EL (cell line): ENCODE measurements at places on chromosomes 3 and 15.

DNA sequence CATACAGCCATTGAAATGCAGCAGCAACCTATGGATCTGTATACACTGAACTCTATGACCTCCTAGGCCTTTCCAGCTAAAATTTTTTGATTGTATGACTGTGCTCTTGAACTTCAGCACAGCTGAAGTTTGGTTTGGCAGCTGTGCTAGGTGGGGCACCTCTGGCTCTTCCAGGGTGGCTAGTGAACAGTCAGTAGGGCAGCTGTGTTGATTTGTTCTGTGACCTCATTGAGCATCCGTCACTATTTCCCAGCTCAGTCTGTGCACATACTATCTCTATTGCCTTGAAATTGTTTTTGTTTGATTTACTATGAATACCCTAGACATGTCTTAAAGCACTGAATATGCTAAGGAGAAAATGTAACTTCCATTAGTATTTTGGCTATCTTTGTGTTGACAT is 363.2 kb upstream of the NAALADL2 start:
- DNase-seq: no peak

DNA sequence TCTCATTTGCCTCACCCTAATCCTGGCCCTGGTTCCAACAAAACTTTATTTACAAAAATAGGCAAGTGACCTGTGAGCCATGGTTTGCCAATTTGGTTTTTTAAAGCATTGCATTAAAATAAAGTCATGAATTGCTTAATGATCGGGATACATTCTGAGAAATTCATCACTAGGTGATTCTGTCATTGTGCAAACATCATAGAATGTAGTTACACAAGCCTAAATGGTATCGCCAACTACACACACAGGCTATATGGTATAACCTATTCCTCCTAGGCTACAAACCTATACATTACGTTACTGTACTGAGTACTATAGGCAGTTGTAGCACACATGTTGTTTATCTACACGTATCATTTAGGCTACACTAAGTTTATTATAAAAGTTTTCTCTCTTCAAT is 45.9 kb upstream of the SSR3 start:
- DNase-seq: no peak

DNA sequence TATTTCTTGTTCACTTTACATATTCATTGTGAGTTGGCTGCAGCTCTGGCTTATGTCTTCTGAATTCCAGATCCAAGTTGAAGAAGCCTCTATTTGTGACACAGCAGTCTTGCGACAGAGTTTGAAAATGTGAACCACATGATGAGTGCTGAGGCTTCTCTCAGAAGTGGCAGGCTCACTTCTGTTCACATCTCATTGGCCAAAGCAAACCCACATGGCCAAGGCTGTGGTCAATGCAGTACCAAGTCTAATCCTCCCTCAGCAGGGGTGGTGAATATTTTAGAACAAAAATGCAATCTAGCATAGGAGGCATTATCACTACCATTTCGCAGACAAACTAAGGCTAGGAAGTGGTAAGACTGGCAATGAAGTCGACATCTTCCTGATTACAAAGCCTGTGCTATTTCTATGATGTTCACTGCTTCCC is 45.2 kb downstream of the CDCP1 start:
- peak; percentile 24 for DNase-seq

DNA sequence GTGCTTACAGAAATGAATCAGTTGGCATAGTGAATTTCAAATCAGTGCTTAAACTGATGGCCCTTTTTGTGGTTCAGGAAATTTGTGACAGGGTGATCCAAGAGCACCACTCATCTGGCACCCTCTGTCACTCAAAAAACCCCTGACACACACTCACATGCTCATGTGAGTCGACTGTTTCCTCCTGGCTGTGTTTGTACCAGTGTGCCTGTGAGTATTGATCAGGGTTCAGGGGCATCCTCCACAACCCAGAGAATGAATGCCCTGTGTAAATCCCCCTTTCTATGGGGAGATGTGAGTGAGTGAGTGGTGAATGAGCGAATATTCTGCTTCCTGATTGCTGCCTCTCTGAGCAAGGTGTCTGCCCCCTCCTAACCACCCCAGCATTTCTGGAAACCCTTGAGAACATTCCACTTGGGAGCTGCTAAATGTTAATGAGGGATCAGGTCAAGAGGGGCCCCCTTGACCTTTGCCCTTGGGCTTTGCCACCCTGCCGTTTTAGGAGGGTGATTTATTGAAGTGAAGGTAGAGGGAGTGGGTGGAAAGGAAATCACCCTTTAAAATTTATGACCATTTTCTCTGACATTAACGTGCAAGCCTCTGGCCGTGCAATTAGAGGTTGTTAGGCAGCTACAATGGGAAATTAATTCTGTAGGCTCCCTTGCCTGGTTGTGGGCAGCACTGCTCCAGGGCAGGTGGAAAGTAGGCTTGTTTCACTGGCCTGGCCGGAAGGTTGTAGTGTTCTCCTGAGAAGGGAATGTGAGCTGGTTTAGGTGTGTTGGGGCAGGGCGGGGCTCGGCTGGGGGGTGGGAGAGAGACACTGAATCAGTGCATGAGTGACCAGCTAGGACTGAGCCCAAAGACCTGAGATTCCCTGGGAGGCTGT is 87.2 kb downstream of the SLCO3A1 start:
- DNase-seq: no peak

DNA sequence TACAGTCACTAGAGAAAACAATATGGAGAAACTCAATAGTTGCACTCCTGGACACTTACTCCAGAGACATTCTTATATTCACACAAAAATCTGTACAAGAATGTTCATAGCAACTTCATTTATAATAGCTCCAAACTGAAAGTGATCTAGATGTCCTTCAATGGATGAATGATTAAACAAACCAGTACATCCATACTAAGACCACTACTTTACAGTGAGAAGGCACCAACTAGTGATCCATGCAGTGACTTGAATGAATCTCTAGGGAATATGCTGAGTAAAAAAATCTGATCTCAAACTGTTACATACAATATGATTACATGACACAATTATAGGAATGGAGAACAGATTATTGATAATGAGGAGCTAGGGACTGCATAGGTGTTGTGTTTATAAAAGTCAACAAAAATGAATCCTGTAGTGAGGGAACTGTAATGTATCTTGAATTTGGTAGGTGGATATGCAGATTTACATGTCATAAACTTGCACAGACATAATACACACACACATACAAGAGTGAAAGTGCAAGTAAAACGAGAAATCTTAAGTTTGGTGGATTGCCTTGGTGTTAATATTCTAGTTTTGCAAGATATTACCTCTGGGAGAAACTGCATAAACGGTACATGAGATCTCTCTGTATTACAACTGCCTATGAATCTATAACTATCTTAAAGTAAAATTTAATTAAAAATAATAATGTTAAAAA is 85.7 kb downstream of the SPATA16 start:
- no peak for DNase-seq

DNA sequence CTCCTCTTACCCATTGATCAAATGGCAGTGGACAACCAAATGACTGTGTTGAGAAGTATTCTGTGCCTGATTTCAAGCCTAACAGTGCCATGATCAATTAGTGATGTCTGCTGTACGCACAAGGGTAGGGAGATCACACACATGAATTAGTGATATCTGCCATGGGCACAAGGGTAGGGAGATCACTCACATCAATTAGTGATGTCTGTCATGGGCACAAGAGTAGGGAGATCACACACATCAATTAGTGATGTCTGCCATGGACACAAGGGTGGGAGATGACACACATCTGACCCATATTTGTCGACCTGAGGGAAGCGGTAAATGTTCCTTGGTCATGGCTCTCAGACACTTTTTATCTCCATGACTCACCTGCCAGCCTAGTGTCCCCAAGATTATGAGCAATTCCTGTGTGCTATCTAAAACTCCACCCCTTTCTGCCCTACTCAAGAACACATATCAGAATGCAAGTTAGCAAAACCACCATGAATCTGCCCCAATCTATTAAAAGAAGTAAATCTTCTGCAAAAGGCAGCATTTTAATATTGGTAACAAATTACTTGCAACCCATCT is 165.0 kb downstream of the NTRK3 start:
- DNase-seq: no peak

DNA sequence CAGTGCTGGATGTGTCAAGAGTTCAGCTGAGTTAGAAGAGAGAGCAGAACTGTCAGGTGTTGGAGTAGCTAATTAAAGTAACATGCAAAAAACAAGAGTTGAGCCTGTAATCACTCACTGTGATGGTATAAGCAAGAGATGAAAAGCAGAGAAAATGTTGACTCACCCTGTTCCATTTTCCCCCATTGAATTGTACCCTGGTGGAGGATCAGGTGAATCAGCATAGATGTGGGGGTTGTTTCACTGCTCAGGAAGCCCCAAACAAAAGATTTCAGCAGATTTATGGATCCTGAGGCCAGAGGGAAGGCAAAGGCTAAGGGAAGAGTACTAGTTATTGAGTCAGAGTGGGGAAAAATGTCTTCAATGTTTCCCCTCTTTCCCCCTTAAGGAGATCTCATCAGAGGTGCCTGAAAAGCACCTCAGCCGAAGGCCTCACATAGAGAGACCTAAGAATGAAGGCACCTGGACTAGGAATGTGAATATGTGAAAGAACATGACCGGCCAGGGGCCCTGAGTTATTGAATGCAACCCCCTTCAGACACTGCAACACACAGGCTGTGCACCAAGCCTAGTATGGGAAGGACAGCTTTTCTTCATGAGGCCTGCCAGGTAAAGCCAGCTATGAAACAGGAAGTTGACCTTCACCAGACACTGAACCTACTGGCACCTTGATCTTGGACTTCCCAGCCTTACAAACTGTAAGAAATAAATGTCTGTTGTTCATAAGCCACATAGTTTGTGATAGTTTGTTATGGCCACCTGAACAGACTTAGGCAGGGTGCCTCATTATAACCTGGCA is 90.1 kb downstream of the TMCO5A start:
- no peak for DNase-seq

DNA sequence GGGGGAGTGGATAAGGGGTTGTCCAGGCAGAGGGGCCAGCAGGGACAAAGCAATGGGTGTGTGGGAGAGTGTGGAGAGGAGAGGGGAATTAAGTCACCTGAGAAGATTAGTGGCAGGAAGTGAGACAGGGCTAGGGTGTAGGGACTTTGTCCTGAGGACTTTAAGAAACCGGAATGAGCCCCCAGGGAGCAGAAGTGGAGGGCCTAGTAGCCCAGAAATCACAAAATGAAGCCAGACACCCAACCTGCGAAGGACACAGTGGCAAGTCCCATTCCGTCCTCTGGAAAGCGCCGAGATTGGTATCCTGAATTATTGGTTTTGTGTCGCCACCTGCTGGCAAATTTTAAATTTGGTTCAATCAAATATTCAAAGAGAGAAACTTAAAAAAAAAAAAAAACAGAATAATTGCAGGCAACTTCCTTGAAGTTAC is 78.0 kb upstream of the SLC25A36 start:
- peak; percentile 58 for DNase-seq

- peak; percentile 13 for DNase-seq
Observed at GRCh38 chr15:77186594-77187011, 115.7 kb upstream of the TSPAN3 start.

DNA sequence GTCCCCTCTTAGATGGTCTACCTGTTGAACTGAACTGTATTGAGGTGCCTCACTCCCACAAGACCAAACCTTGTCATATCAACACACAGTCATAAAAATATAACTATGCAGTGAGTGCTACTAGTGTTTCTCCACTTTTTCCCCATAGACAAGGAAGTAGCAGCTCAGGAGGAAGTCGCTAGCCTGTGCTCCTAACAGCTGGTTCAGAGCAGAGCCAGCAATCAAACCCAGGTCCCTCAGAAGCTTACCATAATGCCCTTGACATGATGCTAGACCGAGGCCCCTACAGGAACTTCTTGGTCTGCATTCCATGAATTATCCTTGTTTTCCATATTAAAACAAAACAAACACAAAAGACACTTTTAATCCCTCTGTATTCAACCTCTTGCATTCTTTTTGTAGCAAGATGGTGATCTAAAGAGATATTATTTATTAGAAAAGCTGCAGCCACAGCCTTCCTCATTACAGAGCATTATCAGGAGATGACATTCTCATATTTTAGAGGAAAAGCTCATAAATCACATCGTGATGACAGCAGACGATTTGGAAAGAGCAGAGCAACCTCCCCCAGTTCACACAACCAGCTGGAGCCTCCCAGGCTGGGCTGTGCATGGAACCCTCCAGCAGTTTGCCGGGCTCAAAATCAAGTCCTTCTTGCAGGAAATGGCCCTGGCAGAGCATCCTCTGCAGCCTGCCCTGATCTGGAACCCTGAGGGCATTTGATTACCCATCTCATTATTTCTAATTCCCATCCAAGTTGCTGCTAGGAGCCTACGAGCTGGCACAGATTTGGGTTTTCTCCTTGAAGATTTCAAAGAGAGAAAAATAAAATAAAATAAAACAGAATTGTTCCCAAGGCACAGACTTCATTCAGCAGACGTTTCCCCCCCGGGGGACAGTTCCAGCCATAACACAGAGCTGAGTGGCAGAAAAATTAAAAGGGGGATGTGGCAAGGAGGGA is 118.8 kb downstream of the SRGAP3 start:
- peak; percentile 7 for DNase-seq

DNA sequence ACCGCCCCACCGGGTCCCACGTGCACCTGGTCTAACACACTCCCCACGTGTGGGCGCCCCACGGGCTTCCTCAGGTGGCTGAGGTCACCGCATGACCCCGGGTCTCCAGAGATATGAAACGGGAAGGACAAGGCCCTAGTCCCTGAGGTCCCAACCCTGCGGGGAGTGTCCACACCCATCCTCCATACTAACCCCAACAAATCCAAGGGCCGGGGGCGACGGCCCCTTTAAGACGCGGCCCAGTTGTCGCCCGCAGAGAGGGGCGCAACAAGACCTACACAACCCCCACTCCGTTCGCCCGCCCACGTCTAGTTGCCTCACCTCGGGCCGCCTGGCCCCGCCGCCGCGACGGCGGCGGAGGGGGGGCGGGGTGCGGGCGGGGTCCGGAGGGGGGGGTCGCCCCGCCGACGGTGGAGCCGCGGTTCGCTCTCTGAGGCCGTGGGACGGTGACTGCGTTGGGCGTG is 396 bp downstream of the INO80 start:
- no peak for DNase-seq

GRCh38 chr3:123686251-123686650 is 101.4 kb upstream of the HACD2 start:
- no peak for DNase-seq

- DNase-seq: no peak
Observed at GRCh38 chr3:279325-279724, 82.8 kb downstream of the CHL1 start.

- DNase-seq: no peak
Observed at GRCh38 chr3:81497572-81498251, 263.7 kb downstream of the GBE1 start.

- no peak for DNase-seq
Observed at GRCh38 chr3:48915296-48915695, 3.3 kb upstream of the ARIH2 start.

DNA sequence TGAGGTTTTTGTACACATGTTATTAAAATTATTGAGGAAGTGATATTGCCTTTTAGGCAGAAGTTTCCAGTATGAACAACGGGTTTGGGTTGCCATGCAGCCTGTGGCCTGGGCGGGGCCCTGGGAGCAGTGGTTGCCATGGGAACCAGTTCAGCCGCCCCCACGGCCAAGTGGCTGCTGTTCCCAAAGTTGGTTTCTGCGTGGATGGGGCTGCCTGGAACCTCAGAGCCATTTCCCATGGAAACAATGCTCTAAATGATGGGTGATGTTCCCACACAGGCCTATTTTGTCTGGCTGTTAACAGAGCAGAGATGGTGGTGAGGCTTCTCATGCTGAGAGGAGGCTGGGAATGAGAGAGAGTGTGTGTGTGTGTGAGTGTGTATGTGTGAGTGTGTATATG is 19.5 kb downstream of the MRAS start:
- no peak for DNase-seq

GRCh38 chr3:150098621-150099020 is 127.9 kb upstream of the PFN2 start:
- no peak for DNase-seq
